ENCODE measurements at places on chromosomes 16 and 17.

DNA sequence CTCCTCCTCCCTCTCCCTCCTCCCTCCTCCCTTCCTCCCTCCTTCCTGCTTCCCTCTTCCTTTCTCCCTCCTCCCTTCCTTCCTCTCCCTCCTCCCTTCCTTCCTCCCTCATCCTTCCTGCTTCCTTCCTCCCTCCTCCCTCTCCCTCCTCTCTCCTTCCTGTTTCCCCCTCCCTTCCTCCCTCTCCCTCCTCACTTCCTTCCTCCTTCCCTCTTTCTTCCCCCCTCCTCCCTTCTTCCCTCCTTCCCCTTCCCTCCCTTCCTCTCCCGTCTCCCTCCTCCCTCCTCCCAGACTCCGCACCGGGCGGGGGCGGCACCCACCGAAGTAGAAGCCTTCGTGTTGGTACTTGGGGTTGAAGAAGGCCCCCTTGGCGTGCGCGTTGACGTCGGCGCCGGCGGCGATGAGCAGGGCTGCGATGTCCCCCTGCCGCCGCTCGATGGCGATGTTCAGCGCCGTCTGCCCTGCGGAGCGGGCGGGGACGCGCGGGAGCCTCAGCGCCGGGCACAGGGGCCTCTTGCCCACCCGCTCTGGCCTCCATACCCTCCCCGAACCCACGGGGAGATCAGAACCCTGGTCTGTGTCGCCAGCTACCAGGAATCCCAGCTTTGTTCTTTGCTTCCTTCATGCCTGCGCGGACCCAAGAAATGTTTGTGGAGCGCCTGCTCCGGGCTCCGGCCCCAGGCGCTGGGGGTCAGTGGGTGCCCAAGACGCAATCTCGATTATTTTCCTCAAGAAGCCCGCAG is 22.2 kb downstream of the TRPV3 start:
- DNase-seq = peak; percentile 83

DNA sequence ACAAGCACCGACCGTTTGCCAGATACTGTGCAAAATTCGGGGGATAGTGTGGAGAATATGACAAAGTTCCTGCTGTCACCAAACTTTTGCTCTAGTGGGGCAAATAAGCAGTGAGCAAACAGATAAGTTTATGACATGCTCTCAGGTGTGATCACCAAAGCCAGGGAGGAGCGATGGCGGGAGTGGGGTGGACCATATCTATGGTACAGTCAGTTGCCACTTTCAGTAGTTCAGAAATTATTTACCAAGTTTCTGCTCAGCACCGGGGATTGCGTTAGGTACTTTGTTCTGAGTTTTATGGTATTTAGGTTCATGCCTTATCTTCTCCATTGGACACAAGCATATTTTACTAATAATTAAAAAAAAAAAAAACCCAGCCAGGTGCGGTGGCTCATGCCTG is 11.9 kb downstream of the MSI2 start:
- no peak for DNase-seq

- peak; percentile 60 for DNase-seq
Measured at GRCh38 chr17:16215002-16215272, 397 bp downstream of the NCOR1 start.

- DNase-seq = no peak
Measured at GRCh38 chr17:6660101-6660500, 8.5 kb downstream of the C17orf100 start.

GRCh38 chr17:4920351-4921048 is 11.6 kb upstream of the GP1BA start:
- no peak for DNase-seq

GRCh38 chr16:720990-721764 is at the start of gene ANTKMT:
Gene ANTKMT, plus strand, starts transcription at chr16:721146. Its CDS starts 129 bp downstream, at chr16:721275.
- DNase-seq = peak; percentile 96

DNA sequence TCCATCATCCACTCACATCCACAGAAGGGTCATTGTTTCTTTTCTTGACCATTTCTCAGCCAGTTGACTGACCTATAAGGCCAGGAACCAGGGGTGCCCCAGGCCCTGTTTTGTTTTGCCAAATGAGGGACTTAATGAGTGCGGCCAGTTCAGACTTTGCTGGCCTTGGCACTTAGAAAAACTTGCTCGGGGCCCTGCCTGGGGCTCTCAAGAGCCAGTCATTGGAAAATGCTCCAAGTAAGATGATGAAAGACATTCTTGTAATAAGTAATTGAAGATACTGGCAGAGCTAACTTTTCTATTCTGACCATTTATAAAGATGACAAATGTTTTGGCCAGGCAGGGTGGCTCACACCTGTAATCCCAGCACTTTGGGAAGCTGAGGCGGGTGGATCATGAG is 29.0 kb upstream of the CLEC18B start:
- no peak for DNase-seq

DNA sequence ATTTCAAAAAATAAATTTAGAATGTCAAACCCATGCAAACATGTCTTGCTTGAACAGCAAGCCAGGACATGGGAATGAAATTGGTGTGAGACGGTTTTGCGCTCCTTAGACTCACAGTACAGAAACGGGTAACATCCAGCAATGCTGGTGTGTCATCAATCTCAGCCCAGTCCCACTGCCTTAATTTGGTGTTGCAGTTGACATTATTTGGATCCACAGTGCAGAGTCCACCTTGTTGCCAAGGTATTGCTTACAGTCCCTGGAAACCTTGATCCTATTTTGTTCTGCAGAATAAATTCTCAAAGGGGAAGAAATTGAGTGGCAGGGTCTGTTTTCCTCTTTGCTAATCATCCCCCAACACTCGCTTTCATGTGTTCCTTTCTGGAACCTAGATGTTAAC is 311.6 kb upstream of the MON1B start:
- DNase-seq = no peak
